Chondrocyte (in vitro differentiated cells): ENCODE measurements at places on chromosomes 1 and 21. TPM values are rescaled to one million over a fixed set of nuclear protein-coding genes. Genes with fewer than 3 reads are reported as not detected.

- peak; percentile 47 for DNase-seq
- H3K4me1 ChIP-seq, result no peaks in the 10 kb centered on the region
- no peak overlapping the region for H3K4me3 ChIP-seq
- H3K27ac ChIP-seq, result no peak overlapping the region
Observed at GRCh38 chr1:3883194-3883925, 16.7 kb downstream of the C1orf174 start.

RHCE gene
- total RNA-seq, result 1.0 to 1.7 TPM (median 1.0 TPM) in 3 replicates

GRCh38 chr1:211687462-211688215 is 12.2 kb upstream of the NEK2 start:
- no peak overlapping the region for H3K27ac ChIP-seq
- H3K27me3 ChIP-seq, result peaks cover 12% of the 10 kb centered on the region
- H3K4me1 ChIP-seq, result no peaks in the 10 kb centered on the region
- H3K36me3 ChIP-seq, result no peaks in the 10 kb centered on the region

DNA sequence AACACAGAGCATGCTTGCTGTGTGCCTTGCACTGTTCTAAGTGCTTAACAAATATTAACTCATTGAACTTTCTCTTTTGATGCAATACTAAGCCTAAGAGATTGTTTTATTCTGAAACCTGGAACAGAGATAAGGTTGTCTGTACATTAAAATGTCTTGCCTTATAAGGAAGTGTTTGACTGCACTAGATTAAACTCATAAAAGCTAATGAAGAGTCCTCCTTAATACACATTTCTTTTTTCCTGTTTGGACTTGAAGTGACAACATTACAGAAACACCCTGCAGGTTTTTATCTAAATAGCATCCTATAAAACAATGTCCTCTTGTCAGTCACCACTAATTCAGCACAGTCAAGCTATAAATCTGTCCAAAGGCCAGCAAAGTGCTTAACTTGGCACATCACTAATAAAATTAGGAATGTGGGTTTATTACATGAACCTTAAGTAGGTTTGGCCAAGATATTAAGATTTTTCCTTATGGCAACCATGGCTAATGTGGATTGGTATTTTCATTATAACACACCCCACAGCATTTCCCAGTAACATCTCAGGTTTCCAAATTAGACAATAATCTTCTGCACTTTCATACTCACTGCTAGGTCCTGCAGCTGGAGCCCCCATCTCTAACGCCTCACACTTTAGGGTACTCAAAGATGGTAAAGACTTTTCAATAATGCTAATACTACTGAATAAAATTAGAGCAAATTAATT is 389.7 kb downstream of the LMO4 start:
- no peak overlapping the region for H3K27ac ChIP-seq
- H3K27me3 ChIP-seq, result no peaks in the 10 kb centered on the region
- no peak overlapping the region for H3K4me3 ChIP-seq
- DNase-seq, result no peak
- no peaks in the 10 kb centered on the region for H3K36me3 ChIP-seq
- no peaks in the 10 kb centered on the region for H3K4me1 ChIP-seq

DNA sequence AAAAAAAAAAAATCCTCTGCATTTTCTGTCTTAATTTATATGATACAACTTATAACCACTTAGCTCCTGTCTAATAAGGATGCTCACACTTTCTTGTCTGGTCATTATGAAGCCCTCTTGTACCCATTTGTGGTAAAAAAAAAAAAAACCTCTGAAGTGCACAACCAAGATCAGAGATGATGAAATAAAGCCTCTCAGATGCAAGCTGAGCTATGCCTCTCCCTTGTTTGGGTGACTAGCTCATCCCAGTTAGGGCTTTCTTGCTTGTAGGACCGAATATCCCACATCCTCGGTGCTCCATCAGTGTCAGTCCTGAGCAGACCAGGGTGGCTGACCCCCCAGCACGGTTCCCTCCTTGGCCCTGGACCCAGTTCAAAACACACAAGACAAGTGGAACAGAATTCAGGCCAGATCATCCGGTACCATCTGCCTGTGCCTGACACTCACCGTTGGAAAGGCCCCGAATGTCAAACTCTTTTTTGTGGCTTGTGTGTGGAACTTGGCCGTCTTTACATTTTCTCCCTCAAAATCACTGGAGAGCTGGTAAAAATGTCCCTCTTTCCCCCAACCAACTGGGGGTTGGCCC is 6.3 kb upstream of the SELENON start:
- no peak overlapping the region for H3K4me3 ChIP-seq
- no peaks in the 10 kb centered on the region for H3K36me3 ChIP-seq
- H3K4me1 ChIP-seq, result peaks cover 26% of the 10 kb centered on the region
- no peaks in the 10 kb centered on the region for H3K27me3 ChIP-seq

TBX19 gene
- total RNA-seq, result 1.8 to 2.7 TPM (median 2.1 TPM) in 3 replicates

- peaks cover 8% of the 10 kb centered on the region for H3K27me3 ChIP-seq
- H3K4me1 ChIP-seq, result no peaks in the 10 kb centered on the region
- no peaks in the 10 kb centered on the region for H3K36me3 ChIP-seq
- DNase-seq, result no peak
- no peak overlapping the region for H3K4me3 ChIP-seq
Observed at GRCh38 chr1:101920577-101920976, 76.1 kb downstream of the OLFM3 start.

- H3K4me1 ChIP-seq, result peaks cover 3% of the 10 kb centered on the region
- no peak for DNase-seq
Observed at GRCh38 chr1:187390215-187390818, 561.6 kb downstream of the PLA2G4A start.

DNA sequence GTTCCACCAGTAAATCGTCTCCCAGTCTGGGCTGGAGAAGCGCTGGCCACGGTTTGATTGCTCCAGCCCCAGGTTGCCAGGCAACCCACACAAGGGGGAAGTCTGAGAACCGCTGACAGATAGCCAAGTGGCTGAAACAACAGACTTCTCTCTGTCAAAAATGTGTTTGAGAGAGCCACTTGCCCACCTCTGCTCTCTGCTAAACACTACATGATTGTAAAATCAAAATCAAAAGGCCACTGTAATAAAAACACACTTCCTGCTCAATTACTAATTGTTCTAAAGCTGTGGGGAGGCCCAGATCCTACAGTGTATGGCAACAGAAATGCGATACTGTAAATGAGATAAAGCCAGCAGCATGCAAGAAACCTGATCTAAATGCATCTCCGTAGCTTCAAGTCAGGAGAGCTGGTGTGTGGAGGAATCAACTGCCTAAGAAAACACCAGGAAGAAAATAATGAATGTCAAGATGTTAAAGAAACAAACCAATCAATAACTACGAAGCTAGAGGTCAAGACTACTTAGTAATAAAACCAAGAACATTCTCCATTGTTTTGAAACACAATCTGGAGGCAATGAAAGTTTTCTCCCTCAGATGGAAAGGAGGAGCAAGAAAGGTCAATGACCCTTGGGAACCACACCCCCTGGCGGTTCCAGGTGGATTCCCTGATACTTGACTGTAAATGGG is 121.2 kb downstream of the SLC45A1 start:
- no peak for DNase-seq
- H3K4me1 ChIP-seq, result peaks cover 21% of the 10 kb centered on the region
- peak overlapping the region; percentile 94 for H3K27ac ChIP-seq
- H3K27me3 ChIP-seq, result no peaks in the 10 kb centered on the region
- H3K36me3 ChIP-seq, result no peaks in the 10 kb centered on the region

C1orf87 gene
- 0.21 to 0.65 TPM in 2 of 3 replicates, not detected in the other for total RNA-seq

DNA sequence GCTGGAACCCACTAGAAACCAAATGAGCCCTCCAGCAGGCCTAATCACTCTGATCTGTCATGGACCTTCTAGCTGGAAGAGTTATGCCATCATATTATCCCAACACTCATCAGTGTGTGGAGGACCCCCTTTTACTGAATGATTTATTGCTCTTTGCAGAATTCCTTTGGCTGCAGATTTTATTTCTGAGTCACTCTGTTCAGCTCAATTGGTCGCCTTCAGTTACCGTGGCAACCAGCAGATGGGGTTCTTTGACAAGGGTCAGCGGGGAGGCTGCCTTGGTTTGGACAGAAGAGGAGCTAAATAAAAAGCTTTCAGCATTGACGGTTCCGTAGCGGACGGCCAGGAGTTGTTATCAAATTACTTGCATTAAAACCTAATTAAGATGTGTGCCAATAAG is 220.1 kb downstream of the SDCCAG8 start:
- no peak overlapping the region for H3K4me3 ChIP-seq
- H3K27me3 ChIP-seq, result no peaks in the 10 kb centered on the region
- H3K36me3 ChIP-seq, result peaks cover 2% of the 10 kb centered on the region
- peaks cover 6% of the 10 kb centered on the region for H3K4me1 ChIP-seq

DNA sequence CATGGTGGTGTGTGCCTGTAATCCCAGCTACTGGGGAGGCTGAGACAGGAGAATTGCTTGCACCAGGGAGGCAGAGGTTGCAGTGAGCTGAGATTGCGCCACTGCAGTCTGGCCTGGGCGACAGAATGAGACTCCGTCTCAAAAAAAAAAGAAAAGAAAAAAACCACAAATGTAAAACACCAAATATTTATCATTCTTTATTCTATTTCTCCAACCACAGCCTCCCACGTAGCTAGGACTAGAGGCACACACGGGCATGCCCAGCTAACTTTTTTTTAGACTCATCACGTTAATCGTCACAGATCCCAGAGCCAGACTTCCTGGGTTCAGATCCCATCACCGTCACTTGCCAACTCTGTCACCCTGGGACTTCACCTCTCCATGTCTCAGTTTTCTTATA is 13.5 kb downstream of the DNAJC16 start:
- no peak for DNase-seq
- peaks cover 28% of the 10 kb centered on the region for H3K36me3 ChIP-seq
- H3K27ac ChIP-seq, result peak overlapping the region; percentile 73
- no peaks in the 10 kb centered on the region for H3K27me3 ChIP-seq
- H3K4me3 ChIP-seq, result no peak overlapping the region
- peaks cover 24% of the 10 kb centered on the region for H3K4me1 ChIP-seq

- H3K27ac ChIP-seq, result no peak overlapping the region
- no peak for DNase-seq
- no peaks in the 10 kb centered on the region for H3K36me3 ChIP-seq
- H3K4me1 ChIP-seq, result no peaks in the 10 kb centered on the region
- no peak overlapping the region for H3K4me3 ChIP-seq
Observed at GRCh38 chr21:29704719-29705118, 235.1 kb downstream of the GRIK1 start.

- H3K27me3 ChIP-seq, result no peaks in the 10 kb centered on the region
- peak overlapping the region; percentile 94 for H3K27ac ChIP-seq
- H3K36me3 ChIP-seq, result peaks cover 2% of the 10 kb centered on the region
- peak overlapping the region; percentile 96 for H3K4me3 ChIP-seq
Observed at GRCh38 chr1:101025283-101025656, 314 bp downstream of the DPH5 start.

RAB42 gene
- total RNA-seq, result 1.3 to 2.6 TPM (median 2.3 TPM) in 3 replicates

VCAM1 gene
- total RNA-seq, result 4.6 to 6.1 TPM (median 5.4 TPM) in 3 replicates

DNA sequence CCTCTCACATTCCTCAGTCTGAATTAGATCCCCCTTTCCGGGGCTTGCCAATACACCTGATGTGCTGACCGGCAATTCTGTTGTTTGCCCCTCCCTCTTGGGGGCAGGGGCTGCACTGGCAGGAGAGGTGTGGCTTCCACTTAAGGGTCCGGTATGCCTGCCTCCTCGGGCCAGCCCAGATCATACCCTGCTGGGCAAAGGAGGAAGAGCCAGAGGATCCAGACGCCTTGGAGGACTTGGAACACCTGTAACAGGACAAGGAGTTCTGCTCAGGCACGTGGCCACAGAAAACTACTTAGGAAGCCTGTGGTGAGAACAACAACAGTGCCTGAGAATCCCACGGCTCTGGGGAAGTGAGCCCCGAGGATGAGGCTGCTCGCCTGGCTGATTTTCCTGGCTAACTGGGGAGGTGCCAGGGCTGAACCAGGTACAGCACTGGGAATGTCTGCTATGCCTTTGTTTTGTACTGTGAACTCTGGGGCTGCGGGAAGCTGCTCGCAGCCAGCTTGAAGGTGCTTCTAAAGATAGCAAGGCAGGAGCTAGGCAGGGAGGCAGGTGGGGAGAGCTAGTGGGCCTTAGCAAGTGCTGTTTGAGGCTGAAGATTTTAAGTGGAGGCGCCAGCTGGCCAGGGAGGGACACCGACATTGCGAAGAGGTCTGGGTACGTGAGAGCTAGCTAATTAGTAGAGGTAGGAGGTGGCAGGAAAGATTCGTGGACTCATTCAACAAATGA is at the start of gene SMPDL3B:
Gene SMPDL3B, plus strand, starts transcription at position 183 of the 732 bp plus-strand sequence. Its CDS starts 184 bp downstream, at position 367.
- DNase-seq, result no peak
- no peak within 1 kb of the TSS for H3K27ac ChIP-seq
- H3K4me3 ChIP-seq, result peak within 1 kb of the TSS; percentile 14
- H3K36me3 ChIP-seq, result no peaks in the 10 kb centered on the region

GRCh38 chr1:81157686-81158085 is 643.0 kb upstream of the ADGRL2 start:
- no peaks in the 10 kb centered on the region for H3K36me3 ChIP-seq
- no peak for DNase-seq
- no peak overlapping the region for H3K4me3 ChIP-seq

- DNase-seq, result no peak
- no peak overlapping the region for H3K27ac ChIP-seq
- no peaks in the 10 kb centered on the region for H3K4me1 ChIP-seq
Observed at GRCh38 chr1:10132852-10133251, 77.5 kb upstream of the KIF1B start.

LAMC2 gene
- total RNA-seq, result 13.8 to 20.1 TPM (median 14.5 TPM) in 3 replicates

DNA sequence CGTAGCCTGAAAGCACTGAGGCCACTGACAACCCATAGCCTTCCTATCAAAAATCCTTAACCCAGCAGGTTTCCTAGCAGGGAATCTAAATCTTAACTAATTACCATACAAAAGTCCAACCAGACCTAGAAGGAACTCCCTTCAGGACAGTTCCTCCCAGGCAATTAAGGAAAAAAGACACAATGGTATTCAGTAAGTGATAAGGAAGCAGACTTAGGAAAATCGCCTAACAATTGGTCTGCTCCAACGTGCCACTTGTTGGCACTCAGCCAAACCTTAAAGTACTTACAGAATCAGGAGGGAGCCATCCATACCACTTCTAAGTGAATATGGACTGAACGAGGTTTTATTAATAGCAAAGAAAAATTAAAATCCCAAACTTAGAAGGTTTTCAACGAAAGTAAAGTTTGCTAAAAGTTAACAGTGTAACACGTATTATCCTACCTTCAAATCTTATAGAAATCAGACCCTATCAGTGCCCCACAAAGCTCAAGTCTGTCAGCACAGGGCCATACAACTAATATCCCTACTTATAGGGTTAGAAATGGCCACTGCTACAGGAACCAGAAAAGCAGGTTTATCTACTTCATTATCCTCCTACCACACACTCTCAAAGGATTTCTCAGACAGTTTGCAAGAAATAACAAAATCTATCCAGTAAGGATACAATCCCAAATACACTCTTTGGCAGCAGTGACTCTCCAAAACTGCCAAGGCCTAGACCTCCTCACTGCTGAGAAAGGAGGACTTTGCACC is 29.0 kb downstream of the SPATA6 start:
- peaks cover 6% of the 10 kb centered on the region for H3K36me3 ChIP-seq
- no peak overlapping the region for H3K27ac ChIP-seq
- H3K27me3 ChIP-seq, result no peaks in the 10 kb centered on the region
- DNase-seq, result no peak
- no peak overlapping the region for H3K4me3 ChIP-seq
- no peaks in the 10 kb centered on the region for H3K4me1 ChIP-seq

DNA sequence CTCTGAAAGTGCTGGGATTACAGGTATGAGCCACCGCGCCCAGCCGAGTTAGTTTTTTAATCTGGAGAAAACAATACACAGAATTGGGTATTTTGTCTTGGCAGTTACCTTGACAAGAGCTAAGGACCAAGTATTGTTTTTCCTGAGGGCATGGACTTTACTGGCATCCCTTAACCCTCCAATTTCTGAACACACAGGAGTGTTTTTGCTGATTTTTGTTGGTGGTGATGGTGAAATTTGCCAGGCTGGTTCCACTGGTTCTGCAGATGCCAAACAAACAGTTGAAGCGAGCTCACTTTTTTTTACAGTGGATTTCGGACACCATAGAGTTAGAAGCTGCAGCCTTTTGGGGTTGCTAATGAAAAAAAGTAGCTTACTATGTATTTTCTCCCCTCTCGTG is 37.2 kb upstream of the SH3D21 start:
- DNase-seq, result no peak
- peaks cover 10% of the 10 kb centered on the region for H3K36me3 ChIP-seq
- H3K4me3 ChIP-seq, result no peak overlapping the region
- peaks cover 22% of the 10 kb centered on the region for H3K4me1 ChIP-seq
- peak overlapping the region; percentile 41 for H3K27ac ChIP-seq

HUNK gene
- total RNA-seq, result 0.92 to 1.7 TPM (median 1.6 TPM) in 3 replicates
